T-helper 2 cell treated with Interferon-gamma antibody and Interleukin-4, amounts not matched to agents 5 μg/mL and 100 μg/mL, for 36 hours (primary cell): ENCODE measurements at places on chromosomes 5 and 9.

GRCh38 chr5:14411216-14411615 lies 170.4 kb upstream of the OTULINL start:
- no peak for DNase-seq

DNA sequence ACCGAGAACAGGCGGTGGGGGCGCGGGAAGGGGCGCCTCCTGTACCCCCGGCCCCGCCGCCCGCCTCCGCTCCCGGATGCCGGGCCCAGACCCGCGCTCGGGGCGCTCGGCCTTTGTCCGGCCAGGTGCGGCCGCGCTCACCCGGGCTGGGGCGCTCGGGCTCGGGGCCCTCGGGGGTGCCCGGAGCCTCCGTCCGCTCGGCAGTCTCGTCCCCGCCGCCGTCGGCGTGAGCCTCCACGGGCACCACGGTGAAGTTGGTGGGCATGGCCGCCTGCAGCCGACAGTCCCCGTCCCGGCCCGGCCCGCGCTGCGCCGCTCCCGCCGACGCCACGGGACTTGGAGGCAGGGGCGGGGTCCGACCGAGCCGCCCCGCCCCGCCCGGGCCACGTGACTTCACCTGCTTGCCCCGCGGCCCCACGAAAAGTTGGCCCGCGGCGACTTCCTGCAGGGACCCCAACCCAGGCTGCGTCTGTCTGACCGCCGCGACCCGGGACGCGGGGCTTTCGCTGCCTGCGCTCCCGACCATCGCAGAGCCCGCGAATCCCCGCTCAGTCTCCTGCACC lies at the start of gene SLC12A7:
SLC12A7 (minus strand) TSS at position 337 of the 563 bp plus-strand sequence; CDS start at position 265, 72 bp downstream.
- DNase-seq, result peak; percentile 71

DNA sequence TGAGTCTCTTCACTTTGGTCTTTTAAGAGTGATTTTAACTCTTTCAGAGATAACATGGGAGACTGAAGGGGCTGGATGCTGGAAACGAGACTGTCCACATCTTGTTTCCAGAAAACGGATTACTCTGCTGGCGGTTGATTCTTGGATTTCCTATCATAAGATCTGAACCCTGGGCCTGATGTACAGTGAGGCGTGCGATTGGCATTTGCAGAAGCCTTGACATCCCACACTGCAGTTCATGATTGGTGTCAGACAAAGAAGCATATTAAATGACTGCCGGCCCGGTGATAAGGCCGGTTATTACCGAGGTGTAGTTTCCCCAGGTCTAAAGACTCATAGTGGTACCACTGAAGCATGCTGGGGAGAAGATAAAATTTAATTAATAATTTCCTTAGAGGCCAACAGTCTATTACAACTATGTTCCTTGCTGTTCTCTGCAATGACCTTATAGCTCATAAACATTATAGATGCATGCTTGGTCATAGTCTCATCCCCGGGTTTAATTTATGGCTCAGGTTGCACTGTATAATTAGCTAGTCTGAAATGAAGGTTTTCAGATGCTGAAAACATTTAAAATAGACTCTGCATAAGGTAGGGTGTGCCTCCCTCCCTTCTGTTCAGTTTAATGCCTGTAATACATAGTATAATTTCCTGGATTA lies 99.2 kb downstream of the PPP2R2B start:
- no peak for DNase-seq

DNA sequence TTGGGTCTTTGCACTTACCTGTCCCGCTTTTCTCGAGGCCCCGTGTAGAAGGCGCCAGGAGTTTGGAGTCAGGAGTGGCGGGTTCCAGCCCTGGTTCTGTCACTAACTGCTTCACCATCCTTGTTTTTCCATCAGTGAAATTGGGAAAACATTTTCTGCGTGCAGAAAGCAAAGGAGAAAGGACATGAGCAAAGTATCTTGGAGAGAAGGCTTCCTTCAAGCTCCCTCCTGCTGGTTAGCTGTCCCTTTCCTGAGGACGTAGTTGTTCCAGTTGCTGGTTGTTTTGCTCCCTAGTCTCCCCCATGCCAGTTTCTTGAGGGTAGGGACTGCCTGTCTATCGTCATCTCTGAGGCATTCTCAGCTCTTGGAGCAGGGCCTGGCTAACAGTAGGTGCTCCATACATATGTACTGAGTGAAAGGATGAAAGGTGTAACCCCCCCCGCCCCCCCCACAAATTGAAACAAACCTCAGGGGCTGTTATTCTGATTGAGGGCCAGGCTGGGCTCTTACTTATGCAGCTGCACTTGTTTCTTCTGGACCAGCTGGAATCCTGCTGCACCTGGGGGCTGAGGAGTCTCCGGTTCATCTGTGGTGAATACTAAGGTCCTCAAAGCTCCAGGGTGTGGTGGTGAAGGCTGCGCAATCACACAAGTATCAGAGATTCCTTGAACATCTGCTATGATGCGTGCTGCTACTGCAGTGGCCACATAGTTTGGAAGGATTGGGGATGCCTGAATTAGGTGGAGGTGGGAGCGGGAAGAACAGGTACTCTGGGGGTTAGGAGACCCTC lies 1.0 kb downstream of the SMIM3 start:
- DNase-seq, result no peak
